ENCODE measurements at places on chromosomes 5 and 9.

GRCh38 chr5:127550652-127551409 is 33.4 kb downstream of the PRRC1 start:
- DNase-seq, result no peak

- DNase-seq, result no peak
Observed at GRCh38 chr9:110933350-110934001, 104.8 kb downstream of the LPAR1 start.

DNA sequence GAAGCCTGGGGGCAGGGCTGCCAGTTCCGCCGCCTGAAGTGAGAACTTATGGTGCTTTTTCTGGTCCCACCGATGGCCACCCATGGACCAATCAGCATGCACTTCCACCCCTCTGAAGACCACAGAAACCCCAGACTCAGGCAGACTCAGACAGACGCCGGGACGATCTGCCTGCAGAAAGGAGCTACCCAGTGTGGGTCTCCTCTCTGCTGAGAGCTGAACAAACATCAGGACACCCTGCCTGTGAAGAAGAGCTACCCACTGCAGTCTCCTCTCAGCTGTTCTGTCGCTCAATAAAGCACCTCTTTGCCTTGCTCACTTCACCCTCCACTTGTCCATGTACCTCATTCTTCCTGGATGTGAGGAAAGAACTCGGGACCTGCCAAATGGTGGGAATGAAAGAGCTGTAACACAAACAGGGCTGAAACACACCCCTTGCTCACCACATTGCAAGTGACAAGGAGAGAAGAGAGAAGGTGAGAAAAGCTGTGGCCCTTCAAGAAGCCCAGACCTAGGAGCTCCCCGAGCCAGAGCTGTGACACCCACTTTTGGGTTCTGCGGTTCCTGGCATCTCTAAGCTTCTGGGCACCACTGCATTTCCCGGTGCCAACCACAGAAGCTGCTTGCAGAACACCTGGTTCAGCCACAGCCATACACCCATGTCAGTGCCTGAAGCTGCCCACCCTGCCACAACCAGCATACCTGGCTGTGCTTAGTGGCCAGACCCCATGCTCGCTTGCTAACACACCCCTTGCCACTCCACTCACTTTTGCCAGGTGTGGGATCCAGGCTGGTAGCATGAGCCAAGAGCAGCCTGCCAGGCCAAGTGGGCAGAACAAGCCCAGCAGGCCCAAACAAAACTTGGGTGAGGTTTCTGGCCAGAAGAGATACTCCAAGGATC is 114.3 kb upstream of the TSLP start:
- DNase-seq, result no peak

- no peak for DNase-seq
Observed at GRCh38 chr9:78261403-78262001, 25.6 kb downstream of the CEP78 start.

DNA sequence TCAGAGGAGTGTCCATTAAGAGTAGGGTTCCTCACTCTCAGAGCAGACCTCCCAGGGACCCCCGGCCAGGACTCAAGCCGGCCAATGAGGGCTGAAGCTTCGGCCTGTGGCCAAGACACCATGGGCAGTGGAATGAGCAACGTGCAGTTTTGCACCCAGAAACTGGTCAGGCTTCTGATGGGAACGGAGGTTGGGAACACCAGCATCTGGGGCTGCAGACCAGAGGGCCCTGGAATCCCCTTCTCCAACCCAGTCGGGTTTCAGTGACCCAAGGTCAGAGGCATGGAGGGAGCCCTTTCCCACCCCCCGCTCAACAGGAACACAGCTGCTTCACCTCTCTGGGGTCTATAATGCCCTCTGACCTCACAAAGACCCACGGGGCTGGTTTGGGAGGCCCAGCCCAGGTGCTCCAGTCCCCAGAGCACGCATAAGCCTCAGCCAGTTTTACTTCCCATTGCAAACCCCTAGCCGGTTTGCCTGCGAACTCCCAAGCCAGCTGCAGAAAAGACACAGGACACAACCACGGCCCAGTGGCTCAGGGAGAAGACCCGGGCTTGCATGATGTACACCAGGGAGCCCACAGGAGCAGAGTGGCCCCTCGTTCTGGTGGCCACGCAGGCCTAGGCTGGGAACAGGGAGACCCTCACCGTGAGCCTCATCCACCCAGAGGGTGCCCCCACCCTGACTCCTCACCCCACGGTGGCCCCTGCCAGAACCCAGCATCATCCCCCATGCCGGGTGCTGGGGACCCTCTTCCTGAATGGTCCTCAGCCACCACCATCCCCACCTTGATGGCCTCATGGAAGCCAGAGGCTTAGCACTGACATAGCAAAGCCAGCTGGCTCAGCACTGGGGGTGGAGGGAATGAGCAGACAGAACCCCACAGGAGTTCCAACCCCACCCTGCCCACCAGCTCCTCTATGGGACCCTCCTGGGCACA is 30.6 kb downstream of the VAV2 start:
- no peak for DNase-seq

DNA sequence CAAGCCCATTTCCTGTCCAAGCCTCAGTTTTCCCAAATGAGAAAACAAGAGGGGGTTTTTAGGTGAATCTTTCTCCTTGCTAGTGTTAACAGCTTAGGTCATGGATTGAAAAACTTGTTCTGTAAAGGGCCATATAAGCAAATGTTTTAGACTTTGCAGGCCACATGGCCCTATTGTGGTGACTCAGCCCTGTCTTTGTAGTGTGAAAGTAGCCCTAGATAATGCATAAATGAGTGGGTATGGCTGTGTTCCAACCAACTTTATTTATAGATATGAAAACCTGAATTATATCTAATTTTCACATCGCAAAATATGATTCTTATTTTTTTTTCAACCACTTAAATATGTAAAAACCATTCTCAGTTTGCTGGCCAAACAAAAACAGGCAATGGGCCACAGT is 6.9 kb upstream of the BARX1 start:
- DNase-seq, result no peak

- no peak for DNase-seq
Observed at GRCh38 chr5:61534481-61535267, 202.6 kb downstream of the ZSWIM6 start.

- DNase-seq, result no peak
Observed at GRCh38 chr5:52825826-52826225, 38.1 kb downstream of the ITGA1 start.

GRCh38 chr5:128413356-128413755 is 124.7 kb downstream of the FBN2 start:
- no peak for DNase-seq

GRCh38 chr5:7050986-7051385 is 337.8 kb downstream of the TENT4A start:
- DNase-seq, result no peak

GRCh38 chr9:120730654-120731514 is 16.6 kb upstream of the MEGF9 start:
- DNase-seq, result no peak

DNA sequence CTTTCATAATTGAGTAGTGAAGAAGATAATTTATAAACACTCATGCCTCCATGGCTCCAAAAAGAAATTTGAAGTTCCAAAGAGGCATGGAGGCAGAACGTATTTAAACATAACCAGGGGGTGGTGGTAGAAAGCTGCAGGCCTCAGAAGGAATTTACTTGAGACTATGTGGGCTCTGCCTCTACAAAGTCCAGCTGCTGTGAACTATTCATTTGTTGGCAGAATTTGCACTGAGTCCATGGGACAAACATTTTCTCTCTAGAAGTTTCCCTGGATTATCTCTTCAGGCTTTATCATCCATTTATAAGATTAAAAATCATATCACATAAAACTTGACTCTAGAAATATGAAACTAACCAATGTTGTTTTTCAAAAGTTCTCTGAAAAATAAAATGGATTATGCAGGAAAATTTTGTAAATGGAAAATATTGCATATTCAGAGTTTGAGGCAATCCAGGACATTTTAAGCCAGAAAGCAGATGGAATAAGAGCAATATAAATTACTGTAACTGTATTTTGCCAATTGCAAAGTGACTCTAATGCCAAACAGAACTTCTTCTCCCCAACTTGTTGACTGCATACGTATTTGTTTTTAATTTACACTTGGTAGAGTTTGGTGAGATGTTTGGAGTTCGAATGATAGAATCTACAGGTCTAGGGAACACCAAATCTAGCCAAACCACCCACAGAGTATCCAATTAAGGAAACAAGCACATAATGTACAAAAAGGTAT is 258.2 kb downstream of the ENC1 start:
- no peak for DNase-seq

DNA sequence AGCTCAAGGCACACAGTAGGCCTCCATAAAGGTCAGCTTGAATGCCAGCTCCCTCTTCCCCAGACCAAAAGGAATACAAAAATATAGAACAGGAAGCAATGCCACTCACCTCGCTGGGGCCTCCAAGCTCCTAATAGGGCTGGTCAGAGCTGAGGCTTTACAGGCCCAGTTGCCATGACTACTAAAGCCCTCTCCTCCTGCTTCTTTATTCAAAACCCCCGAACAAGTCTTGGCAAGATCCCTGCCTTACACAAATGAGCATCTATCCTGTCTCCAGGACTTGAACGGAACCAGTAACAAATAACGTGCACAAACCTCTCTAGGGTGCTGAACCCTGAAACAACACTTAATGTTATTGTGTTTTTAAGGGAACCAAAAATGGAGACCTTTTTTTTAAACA is 136.3 kb downstream of the SIL1 start:
- DNase-seq, result no peak

DNA sequence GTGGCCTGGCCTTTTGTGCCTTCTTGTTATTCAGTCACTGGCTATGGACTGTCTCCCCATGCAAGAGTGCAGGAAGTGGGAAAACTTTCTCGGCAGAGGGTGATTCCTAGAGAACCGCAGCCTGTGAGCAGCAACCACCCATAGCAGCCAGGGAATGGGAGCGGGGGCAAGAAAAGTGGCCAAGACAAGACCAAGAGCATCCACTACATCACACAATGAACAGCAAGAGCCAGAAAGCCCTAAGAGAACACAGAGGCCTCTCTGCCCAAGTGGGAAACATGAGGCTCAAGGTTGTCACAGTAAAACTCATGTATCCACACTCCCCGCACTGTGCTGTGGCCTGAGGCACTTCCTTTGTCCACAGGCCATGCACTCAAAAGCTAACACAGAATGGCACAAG is 129.1 kb upstream of the FSTL4 start:
- DNase-seq, result no peak

- DNase-seq, result no peak
Observed at GRCh38 chr9:116000748-116001329, 152.8 kb upstream of the PAPPA start.

DNA sequence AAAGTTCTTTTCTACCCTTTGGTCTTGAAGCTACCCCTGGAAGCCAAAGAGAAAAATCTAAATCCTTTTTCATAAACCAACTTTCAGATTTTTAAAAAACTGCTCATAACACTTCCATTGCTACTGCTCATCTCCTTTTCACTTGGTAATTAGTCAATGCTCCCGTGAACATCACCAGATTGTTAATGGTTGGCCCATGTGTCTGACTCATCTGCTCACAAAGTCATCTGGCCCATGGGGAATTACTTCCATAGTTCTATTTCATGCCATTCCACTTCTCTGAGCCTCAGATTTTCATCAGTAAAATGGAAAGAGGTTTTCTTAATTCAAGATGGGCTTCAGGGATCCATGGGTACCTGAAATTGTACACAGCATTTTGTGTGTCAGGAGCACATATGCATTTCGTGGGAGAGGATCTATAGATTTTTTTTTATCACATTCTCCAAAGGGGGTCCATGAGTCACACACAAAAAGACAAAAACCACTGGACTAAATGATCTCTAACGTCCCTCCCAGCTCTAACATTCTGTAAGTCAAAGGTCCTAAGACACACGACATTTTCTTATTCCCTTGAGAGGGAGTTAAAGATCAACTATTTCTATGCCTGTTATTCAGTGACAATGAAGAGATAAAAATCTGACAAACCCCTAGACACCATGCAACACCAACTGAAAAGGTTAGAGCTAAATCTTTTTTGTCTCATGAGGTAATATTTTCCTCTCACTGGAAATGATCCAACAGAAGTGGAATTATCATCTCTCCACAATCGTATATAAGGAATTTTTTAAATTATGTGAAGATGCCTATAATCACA is 75.4 kb downstream of the TEX10 start:
- no peak for DNase-seq
